ENCODE measurements at places on chromosomes 16 and 17.

DNA sequence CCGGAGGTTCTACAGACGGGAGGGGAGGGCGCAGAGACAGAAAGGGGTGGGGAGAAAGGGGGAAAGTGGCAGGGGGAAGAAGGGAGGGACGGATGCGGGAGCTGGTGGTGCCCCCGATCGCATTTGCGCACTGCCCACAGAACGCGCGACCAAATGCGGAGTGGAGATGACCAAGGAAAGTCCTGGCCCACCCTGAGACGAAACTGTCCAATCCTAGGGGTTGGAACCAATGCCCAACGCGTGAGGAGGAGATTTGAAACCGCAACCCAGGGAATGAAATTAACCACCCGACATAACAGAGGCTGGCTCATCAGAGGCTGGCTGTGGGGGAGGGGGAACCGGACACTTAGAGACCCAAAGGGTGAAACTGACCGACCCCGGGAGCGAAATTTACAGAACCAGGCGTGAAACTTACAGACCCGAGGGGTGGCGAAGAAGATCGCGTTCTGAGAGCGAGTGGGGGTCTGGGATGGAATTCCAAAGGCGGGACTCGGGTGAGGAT, 1.4 kb downstream of the HES7 start:
- DNase-seq, result no peak

GRCh38 chr17:66492561-66493005, 190.2 kb downstream of the PRKCA start:
- DNase-seq, result no peak

GRCh38 chr17:4032738-4033137, 68.5 kb upstream of the ATP2A3 start:
- no peak for DNase-seq

- DNase-seq, result no peak
These were observed 46.5 kb downstream of the TEX2 start for GRCh38 chr17:64216338-64217248.

- DNase-seq, result no peak
These were observed 35.4 kb downstream of the ACTG1 start for GRCh38 chr17:81477173-81477572.

Measured in stimulated activated CD8-positive, alpha-beta memory T cell treated with anti-CD3 and anti-CD28 coated beads, Interleukin-15, amount 100 ng/mL, for 24 hours (primary cell).